ENCODE measurements at places on chromosomes 7 and 10.

DNA sequence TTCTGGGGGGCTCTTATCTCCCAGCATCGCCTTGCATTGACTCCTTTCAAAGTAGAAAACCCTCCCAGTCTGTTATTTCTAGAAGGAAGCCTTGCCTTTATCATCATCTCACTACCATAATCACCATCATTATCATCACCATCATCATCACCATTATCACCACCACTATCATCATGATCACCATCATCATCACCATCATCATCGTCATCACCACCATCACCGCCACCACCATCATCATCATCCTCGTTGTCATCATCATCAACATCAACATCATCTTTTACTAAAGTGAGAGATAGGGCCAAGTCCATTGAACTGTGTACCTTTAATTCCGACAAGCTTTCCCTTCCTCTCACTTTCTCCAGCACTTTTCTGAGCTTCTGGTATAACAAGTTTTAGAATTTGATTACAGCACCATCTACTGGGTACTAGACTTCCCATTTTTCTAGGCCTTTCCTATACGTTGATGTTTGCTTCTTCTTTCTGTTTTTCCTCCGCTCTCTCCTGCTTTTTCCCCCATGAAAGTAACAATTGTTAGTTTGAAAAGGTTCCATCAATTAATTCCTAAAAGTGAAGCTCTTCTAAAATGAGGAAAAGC is 226.4 kb downstream of the BUB3 start:
- DNase-seq: peak; percentile 56

DNA sequence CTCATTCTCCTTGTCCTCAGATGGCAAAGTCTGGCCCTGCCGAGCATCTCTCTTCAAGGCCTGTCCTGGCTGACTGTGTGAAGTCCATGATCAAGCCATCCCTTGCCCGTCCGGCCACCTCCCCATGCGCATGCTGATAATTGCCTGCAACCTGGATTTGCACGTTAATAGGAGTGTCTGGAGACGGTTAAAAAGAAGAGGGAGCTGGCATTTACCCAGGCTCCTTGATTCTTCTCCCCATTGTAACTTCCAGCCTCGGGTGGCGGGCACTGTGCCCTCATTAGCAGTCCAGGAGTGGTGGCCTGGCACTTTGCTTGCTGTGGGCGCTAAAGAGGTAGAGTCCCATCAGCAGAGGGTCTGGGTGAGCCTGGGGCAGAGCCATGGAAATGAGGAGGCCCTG is 157.4 kb downstream of the C10orf105 start:
- DNase-seq: no peak

- DNase-seq: no peak
Measured at GRCh38 chr10:57692255-57692980, 575.3 kb downstream of the IPMK start.

DNA sequence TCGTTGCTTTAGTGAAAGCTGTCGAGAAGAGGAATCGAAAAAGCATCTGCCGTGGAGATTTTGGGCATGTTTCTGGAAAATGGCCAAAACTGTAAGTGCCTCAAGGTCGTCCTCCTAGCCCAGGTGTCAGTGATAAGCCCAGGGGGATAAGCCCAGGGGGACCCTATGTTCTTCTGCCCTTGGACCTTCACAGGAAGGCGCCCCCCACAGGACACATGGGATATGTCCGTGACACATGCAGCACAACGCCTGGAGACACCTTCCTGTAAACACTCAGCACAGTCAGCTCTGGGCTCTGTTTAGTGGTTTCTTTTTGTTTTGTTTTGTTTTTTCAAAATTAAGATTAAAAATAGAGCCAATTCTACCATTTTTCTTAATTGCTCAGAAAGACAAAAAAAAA is 272.7 kb downstream of the KLF6 start:
- DNase-seq: no peak

DNA sequence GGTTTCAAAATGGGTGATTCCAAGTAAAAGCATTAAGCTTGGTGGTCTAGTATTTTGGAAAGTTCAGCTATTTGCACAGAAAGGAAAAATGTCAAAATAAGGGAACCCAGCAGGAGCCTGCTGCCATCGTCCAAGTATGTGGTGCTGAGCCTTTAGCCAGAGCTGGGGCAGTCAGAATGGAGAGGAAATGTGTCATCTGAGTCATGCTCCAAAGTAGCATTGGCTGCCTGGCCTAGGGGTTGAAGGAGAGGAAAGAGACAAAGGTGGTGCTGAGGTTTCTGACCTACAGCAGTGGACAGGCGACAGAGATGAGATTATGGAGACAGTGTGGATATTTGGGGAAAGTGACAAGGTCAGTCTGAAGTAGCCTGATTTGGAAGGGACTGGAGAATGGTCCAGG is 103.9 kb downstream of the PLCE1 start:
- DNase-seq: no peak

DNA sequence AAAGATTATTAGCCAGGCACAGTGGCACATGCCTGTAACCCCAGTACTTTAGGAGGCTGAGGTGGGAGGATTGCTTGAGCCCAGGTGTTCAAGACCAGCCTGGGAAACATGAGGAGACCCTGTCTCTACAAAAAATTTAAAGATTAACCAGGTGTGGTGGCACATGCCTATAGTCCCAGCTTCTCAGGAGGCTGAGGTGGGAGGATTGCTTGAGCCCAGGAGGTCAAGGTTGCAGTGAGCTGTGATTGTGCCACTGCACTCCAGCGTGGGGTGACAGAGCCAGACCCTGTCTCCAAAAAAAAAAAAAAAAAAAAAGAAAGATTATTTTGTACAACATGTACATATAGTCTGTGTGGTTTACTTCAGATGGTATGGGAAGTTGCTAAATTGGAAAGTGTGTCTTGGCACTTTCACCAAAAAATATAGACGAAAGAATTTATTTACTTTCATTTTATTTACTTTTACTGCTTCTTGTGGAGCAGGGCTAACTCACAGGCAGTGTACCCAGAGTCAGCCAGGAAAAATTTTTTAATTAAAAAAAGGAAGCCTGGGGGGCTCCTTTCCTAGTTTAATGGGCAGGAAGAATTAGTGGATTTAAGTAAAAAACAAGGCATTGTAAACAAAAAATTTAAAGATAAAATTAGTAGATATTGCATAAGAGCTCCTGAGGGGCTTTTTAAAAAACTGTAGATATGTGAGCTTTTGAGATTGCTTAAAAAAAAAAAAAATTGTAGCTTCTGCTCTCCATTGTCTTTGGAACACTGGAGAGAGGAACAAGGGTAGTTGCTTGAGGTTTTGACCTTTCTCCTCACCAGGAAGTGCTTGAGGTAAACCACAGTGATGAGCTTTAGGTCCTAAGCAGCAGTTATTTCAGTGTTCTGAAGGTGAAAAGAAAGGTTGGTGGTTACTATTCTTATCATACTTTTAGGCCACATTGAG is 44.6 kb upstream of the VDAC2 start:
- DNase-seq: no peak

DNA sequence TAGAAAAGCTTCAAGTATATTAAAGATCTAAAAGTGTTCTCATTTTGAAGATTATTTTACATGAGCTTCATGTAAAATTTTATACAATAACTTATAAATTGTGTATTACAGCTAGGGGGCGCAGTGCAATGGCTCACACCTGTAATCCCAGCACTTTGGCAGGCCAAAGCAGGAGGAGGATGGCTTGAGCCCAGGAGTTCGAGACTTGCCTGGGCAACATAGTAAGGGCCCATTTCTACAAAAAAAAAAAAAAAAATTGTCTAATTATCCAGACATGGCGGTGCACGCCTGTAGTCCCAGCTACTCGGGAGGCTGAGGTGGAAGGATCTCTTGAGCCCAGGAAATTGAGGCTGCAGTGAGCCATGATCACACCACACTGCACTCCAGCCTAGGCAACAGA is 16.6 kb downstream of the ACBD5 start:
- peak; percentile 10 for DNase-seq

GRCh38 chr10:117003336-117003735 is 1.7 kb downstream of the SHTN1 start:
- no peak for DNase-seq

DNA sequence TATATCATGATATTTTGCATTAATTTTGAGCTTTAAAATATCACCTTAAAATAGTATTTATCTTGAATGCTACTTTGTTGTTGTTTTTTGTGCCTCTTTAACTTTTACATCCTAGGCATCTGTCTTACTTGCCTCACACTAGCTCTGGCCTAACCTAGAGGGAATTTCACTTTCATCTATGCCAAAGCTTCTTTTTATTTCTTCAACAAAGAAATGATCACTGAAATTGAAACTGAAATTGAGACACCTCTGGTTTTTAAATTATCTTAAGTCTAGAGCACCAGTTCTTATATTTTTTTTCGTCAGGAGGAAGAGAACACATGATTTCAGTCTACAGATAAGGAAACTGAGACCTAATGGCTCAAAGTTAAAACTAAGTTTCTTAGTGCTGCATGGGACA is 3.5 kb upstream of the SCIN start:
- no peak for DNase-seq

- DNase-seq: no peak
Measured at GRCh38 chr10:8045726-8046494, 8.6 kb upstream of the GATA3 start.

- DNase-seq: no peak
Measured at GRCh38 chr7:142847353-142847752, 7.5 kb upstream of the EPHB6 start.

DNA sequence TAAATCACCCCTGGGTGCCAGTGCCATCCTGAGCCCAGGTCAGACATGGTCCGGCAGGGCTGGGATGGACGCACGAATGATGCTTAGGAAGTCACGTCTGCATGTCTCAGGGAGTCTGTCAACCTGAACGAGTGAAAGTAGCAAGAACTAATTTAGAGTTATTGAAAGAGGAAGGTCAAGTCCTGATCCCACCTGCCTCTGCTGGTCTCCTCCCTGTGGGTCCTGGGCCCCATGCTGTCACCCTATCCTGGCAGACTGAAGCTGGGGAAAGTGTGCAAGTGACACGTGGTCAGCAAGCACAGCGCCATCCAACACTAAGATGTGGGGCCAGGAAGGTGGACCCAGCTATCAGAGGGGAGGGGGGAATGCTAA is 26.1 kb upstream of the GRID1 start:
- DNase-seq: no peak

DNA sequence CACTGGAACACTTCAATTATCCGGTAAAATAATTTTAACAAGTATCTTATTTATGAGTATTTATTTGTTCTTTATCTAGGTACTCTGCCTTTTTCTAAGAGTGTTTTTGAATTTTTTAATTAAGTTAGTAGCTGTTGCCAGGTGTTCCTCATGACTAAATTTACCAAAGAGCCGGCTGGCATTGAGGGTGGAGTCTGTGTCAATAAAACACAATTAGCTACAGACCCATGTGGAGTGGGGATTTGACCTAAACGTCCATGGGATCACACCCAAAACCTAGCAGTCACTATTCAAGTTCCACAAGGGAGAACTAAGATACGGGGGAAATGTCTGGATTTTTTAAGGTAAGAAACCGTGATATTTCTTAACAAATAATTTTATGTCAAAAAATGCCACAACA is 9.8 kb downstream of the SLC16A12 start:
- DNase-seq: no peak

- DNase-seq: peak; percentile 30
Measured at GRCh38 chr10:65765006-65765541, 1160.8 kb upstream of the LRRTM3 start.
